ENCODE measurements at places on chromosomes 5 and 9.
A peak's percentile ranks its signal among the peaks of the same experiment; 100 is the strongest.

GRCh38 chr5:114678778-114679177, 316.9 kb downstream of the KCNN2 start:
- DNase-seq, result no peak

DNA sequence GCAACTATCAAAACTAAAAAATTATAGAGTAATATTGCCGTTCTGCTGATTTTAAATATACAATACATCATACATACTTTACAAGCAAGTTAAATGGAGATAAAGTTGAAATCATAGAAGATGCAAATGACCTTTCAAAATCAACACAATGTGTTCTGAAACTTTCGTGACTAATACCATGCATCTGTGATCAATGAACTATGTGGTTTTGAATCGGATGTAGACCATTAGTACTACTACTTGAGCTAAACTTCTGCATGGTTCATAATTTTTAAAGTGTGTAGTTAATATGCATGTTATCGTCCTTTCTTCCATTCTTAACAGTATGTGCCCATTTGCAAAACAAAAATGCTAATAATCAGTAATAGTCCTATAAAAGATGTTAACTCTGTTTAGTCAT, 11.3 kb upstream of the PHF2 start:
- no peak for DNase-seq

DNA sequence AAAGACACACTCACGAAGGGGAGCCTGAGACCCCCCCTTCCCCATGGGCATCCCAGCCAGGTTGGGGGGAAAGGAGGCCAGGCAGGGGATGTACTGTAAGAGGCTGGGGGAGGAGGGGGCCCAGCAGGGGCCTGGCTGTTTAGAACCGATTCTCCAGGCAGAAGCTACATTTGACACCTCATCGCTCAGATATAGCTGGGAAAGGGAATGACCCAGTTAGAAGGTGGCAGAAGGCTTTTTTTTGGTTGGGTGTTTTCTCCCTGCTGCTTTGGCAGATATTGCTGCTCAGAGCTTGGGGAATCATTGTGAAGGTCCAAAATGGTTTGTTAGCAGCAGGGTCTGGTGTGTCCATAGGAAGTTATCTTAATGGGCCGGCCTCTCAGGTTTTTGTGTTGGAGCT, 6.0 kb downstream of the CDX1 start:
- no peak for DNase-seq

GRCh38 chr5:170503990-170504596, at the start of gene KCNIP1:
Gene KCNIP1 (plus strand): TSS chr5:170504020.
- no peak for DNase-seq

DNA sequence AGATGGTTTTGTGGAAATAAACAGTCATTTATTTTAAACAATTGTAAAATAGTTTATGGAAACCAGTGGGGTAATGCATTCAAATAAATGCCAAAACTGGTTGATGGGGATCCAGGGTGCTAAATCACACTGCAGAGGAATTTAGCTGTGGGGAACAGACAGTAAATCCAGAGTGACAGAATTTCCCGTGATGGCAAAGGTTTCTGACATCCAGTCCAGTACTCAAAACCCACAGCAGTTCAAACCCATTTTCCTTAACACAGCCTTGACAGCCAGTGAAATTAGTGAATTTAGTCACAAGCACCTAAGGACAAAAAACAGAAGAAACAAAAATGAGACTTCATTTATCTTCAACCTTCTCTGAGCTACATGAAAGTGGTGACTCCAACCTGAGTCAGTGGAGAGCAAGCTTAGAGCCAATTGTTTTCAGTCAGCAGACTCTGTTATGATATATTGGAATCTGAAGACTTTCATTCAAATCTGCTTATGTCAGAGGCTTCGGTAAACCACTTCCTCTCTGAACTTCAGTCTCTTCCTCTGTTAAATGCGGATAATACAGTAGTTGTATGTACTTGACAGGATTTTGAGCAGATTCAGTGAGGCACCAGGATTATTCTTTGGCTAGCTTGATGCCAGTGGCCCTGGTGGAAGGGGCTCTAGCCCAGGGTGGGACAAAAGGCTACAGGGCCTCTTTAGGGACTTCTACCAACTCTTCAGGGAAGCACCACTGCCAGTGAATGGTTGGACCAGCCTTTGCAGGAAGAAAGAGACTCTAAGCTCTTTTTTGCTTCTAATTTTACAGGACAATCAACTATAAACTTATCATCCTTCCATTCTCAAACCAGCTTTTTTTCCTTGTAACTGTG, 185.3 kb downstream of the MAPKAP1 start:
- DNase-seq, result peak; percentile 75

DNA sequence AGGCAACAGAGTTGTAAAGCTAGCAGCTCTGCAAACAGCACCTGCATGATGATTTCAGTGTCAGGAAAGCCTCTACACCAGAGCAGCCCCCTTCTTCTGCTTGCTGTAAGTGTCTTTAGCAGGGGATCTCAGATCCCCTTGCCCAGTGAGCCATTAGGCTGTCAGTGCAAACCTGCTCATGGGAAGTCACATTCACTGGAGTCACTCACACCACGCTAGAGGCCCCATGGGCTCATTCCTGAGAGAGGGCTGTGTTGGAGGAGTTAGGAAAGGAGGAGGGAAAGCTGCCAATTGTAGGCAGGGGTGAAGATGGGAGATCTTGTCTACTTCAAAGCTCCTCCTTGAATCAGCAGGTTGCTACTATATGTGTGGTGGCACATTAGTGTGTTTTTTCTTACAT, 275.2 kb downstream of the SMARCA2 start:
- DNase-seq, result no peak

DNA sequence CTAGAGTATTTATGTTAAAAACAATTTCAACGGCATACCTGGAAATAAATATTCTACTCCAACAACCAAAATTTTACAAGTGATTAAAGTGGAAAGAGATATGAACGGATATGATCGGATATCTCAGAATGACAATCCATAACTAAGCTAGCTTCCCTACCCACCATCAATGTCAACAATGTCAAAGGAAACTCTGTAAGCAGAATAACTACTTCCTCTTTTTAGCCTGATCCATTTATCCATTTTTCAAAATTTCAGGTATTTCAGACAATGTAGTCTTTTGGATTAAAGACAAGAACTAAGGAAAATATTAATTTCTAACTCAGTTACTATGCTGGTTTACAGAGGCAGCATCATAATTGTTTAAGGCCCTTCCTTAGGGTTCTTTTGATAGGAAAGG, 188.7 kb downstream of the DENND1A start:
- DNase-seq, result no peak

DNA sequence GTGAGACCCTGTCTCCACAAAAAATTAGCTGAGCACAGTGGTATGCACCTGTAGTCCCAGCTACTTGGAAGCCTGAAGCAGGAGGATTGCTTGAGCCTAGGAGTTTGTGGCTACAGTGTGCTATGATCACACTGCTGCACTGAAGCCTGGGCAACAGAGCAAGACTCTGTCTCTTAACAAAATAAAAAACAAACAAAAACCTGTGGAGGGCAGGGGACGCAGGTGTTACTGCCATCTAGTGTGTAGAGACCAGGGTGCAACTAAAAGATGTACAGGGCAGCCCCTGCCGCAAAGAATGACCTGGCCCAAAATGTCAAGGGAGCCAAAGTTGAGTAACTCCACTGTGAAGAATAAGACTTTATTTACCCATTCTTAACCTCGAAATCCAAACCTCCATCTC, 27.1 kb downstream of the ASPN start:
- DNase-seq, result no peak

DNA sequence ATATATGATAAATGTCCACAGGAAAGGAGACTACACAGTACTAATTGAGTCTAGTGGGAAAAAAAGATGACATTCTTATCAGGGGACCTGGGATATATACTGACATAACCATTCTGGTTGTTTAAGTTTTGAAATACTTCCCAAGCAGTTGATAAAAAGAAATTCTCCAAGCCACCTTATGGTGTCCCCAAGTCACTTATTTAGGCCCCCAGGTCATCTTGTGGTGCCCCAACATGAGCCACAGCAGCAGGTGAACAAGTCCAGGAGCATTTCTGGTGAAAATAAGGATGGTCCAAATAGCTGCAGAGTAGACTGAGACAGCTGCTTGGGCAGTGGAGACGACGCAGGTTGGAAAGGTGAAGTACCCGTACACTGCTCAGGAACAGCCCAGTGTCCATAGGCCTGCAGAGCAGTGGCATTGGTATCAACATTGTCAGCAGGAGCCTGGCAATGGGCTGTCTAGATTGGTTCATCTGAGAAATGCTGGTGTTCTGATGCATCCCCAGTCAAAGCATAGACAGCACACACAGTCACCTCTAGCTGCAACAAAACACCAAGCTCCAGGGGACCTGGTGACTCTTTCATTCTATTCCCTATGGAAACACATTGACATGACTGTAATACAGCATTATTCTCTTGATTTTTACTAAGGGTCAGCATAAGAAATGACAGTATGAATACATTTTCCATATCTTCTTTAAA, 430.6 kb downstream of the NR2F1-AS1 start:
- DNase-seq, result no peak

- no peak for DNase-seq
Observed at GRCh38 chr9:91557327-91557726, 133.7 kb upstream of the NFIL3 start.

GRCh38 chr5:156396063-156396829, 69.3 kb downstream of the SGCD start:
- DNase-seq, result no peak

GRCh38 chr9:104783588-104783987, 19.7 kb downstream of the NIPSNAP3B start:
- no peak for DNase-seq

GRCh38 chr9:14500705-14501104, 186.8 kb upstream of the NFIB start:
- no peak for DNase-seq

GRCh38 chr5:1400936-1401335, 44.3 kb downstream of the SLC6A3 start:
- DNase-seq, result no peak

GRCh38 chr9:70924895-70925547, 196.4 kb downstream of the TRPM3 start:
- DNase-seq, result peak; percentile 79

- no peak for DNase-seq
Observed at GRCh38 chr5:166493612-166494011, 1797.8 kb upstream of the WWC1 start.
